ENCODE measurements at places on chromosomes 1 and 21.

GRCh38 chr21:39675993-39676661, 63.4 kb downstream of the B3GALT5 start:
- no peak for DNase-seq

DNA sequence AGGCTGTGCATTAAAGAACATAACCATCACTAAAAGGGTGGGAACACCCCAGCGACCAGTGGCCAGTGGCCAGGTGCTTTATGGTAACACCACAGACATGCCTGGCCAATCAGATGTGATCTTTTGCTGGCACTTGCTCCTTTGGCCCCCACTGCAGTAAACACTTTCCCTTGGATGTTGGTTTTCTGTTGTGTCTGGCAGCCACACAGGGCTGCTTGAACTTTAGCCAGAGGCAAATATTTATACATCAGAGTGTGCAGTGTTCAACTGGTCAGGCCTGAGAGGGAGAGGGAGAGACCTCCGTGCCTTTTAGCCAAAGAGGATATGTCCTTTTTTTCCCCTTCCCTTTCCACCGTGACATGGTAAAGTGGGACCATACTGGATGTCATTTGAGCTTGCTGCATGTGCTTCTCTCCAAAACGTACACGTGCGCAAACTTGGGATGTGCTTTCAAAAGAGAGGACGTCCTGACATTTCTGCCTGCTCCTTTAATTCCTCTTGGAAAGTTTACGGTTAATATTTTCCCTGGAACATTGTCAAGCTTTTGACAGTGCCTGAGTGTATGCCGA, 101.2 kb downstream of the NFIA start:
- no peak for DNase-seq

DNA sequence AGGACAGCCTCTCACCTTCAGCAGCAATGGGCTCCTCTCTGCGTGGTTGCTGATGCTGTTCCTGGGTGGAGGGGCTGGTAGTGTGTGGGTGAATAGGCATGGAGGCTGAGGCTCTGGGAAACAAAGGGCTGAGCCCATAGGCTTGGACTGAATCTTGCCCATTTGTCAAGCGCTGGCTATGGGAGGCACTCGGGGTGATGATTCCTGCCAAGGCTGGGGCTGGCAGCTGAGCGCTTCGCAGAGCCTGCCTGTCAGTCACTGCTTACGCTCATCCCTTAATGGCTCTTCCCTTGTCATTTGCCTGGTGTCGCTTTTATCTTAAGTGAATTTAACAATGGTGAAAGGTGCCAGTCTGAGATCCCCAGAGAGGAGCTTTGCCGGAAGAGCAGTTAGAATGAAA, 353.3 kb downstream of the PBX1 start:
- no peak for DNase-seq

GRCh38 chr1:187384504-187384903, 555.8 kb downstream of the PLA2G4A start:
- DNase-seq: no peak
